Aortic smooth muscle cell (primary cell): ENCODE measurements at places on chromosomes 1 and 21. TPM values are rescaled to one million over a fixed set of nuclear protein-coding genes. Genes with fewer than 3 reads are reported as not detected.

PGLYRP4 gene
- total RNA-seq = not detected in 2 replicates

CXADR gene
- total RNA-seq = 0.26 and 1.3 TPM in 2 replicates

CDK11A gene
- 11.7 and 12.9 TPM in 2 replicates for total RNA-seq

DVL1 gene
- total RNA-seq = 63.8 and 102 TPM in 2 replicates

GBP4 gene
- 0.31 and 0.53 TPM in 2 replicates for total RNA-seq
